ENCODE measurements at places on chromosomes 5 and 9. TPM values are rescaled to one million over a fixed set of nuclear protein-coding genes. Genes with fewer than 3 reads are reported as not detected.

Gene VLDLR
- total RNA-seq: 69.5 TPM

Gene SIT1
- total RNA-seq: not detected

Gene CNTNAP3B
- 2.1 TPM for total RNA-seq

Gene CDK9
- total RNA-seq: 61.7 TPM

Gene FAM78A
- total RNA-seq: not detected

Gene CCDC69
- 28.7 TPM for total RNA-seq

Gene GPRIN1
- 2.7 TPM for total RNA-seq

Gene BRD9
- total RNA-seq: 25.3 TPM

Gene LCN10
- not detected for total RNA-seq

Gene TEK
- total RNA-seq: 2.4 TPM

Gene FKBP15
- 29.2 TPM for total RNA-seq

Gene TAF11L5
- not detected for total RNA-seq

Gene ABO
- not detected for total RNA-seq

Gene NUTM2G
- not detected for total RNA-seq

Gene SERF1B
- total RNA-seq: 7.9 TPM

Gene OGN
- total RNA-seq: not detected

Gene SLC46A2
- not detected for total RNA-seq

Gene PCDHB10
- total RNA-seq: 0.39 TPM

Gene SPAG8
- 1.2 TPM for total RNA-seq

Gene FGD3
- total RNA-seq: 2.0 TPM

Gene ZBTB34
- total RNA-seq: 14.3 TPM

Gene UGT3A1
- total RNA-seq: not detected

Gene SPINK4
- total RNA-seq: not detected

Gene HK3
- total RNA-seq: not detected

Gene SLIT3
- 3.9 TPM for total RNA-seq

Gene GKAP1
- total RNA-seq: not detected
